Keratinocyte (primary cell): ENCODE measurements at places on chromosomes 16 and 17. TPM values are rescaled to one million over a fixed set of nuclear protein-coding genes. Genes with fewer than 3 reads are reported as not detected.

DNA sequence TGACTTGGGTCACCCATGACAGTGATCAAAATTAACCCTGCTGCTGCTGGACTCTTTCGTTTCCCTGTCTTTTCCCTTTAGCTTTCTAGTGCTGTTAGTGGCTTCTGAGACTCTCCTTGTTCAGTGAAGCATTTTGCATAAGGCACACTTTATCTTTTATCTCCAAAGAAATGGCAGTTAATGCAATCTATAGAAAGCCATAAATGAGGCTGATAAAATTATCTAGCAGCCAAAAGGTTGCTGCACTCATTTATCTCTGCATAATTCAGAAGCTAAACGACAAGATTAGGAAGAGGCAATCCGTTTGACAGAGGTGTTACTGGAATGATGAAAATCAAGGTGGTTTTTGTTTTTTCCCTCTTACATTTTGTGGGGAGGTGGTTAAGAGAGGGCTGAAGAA is 1109.5 kb upstream of the EEF2KMT start:
- no peaks in the 10 kb centered on the region for H3K36me3 ChIP-seq
- no peak overlapping the region for H3K27ac ChIP-seq
- no peaks in the 10 kb centered on the region for H3K27me3 ChIP-seq
- H3K4me3 ChIP-seq, result no peak overlapping the region
- no peaks in the 10 kb centered on the region for H3K4me1 ChIP-seq

DNA sequence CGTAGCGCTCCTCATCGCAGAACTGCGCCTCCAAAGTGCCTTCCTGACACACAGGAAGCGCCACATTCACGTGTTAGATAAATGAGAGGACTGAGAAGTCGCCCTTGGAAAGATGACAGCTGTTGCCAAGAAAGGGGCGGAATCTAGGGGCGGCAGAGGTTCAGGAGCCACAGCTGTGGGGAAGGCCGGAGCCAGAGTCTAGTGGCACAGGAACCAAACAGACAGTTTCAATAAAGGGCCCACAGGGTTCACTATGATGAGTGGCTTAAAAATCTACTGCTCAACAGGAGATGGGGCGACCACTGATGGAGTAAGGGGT is 4.7 kb downstream of the FLCN start:
- DNase-seq, result no peak
- H3K27me3 ChIP-seq, result no peaks in the 10 kb centered on the region
- H3K36me3 ChIP-seq, result peaks cover 18% of the 10 kb centered on the region
- peaks cover 12% of the 10 kb centered on the region for H3K4me1 ChIP-seq
- H3K4me3 ChIP-seq, result no peak overlapping the region

DNA sequence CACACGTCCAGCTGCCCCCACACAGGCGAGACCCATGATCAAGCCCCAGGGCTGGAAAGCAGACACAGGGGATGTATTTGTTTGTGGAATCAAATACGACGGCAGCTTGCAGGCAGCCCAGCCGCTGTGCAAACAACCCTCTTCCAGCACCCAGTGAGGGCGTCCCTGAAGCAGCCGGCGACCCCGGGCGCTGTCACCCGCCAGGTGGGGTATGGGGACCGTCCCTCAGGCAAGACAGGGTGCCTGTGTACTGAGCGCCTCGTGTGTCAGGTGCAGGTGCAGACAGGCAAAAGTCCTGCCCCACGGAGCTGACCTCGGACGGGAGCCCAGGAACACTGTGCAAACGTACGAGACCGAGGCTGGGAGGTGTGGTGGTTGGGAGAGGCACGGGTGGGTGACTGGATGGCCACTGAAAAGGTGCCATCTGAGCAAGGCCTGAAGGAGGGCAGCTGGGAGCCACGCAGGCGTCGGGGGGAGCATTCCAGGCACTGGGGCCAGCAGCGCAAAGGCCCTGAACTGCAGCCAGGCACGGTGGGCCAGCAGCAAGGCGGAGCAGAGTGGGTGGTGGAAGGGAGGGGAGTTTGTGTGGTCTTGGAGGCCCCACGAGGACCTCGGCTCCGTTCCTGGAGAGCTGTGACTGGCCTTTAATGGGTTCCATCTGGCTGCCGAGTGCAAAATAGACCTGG is 48.5 kb downstream of the CBFA2T3 start:
- no peak overlapping the region for H3K27ac ChIP-seq
- H3K27me3 ChIP-seq, result peaks cover 32% of the 10 kb centered on the region
- H3K4me1 ChIP-seq, result peaks cover 13% of the 10 kb centered on the region
- H3K4me3 ChIP-seq, result no peak overlapping the region
- DNase-seq, result no peak

GRCh38 chr17:71363661-71364060 is 757.2 kb upstream of the SOX9 start:
- H3K27me3 ChIP-seq, result no peaks in the 10 kb centered on the region
- DNase-seq, result no peak
- no peak overlapping the region for H3K4me3 ChIP-seq
- no peak overlapping the region for H3K27ac ChIP-seq
- H3K4me1 ChIP-seq, result peaks cover 4% of the 10 kb centered on the region

- no peaks in the 10 kb centered on the region for H3K36me3 ChIP-seq
- peak; percentile 55 for DNase-seq
- no peak overlapping the region for H3K4me3 ChIP-seq
- H3K27ac ChIP-seq, result no peak overlapping the region
- H3K27me3 ChIP-seq, result peaks cover 16% of the 10 kb centered on the region
- peaks cover 7% of the 10 kb centered on the region for H3K4me1 ChIP-seq
These were observed 21.8 kb downstream of the ITGB3 start for GRCh38 chr17:47275245-47275984.

DNA sequence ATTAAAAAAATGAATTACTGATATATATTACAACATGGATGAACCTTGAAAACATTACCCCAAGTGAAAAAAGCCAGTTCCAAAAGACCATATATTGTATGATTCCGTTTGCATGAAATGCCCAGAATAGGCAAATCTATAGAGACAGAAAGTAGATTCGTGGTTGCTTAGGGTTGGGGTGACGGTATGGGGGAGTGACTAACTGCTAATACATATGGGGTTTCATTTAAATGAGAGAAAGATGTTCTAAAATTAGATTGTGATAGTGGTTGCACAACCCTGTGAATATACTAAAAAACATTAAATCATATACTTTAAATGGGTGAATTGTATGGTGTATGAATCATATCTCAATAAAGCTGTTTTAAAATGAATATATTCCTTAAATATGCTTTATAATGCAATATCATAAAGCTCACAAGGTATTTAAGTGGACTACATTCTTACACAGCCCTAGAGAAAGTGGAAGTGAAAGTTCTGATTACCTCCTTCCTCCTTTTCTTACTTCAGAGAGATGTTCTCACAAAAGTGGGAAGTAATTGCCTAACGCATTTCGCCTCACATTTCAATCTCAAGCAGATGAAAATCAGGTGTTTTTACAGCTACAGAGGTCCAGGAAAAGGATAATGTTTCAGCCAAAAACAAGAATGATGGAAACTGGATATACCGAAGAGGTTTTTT is 142.7 kb upstream of the GNAO1 start:
- no peaks in the 10 kb centered on the region for H3K4me1 ChIP-seq
- no peaks in the 10 kb centered on the region for H3K36me3 ChIP-seq
- no peaks in the 10 kb centered on the region for H3K27me3 ChIP-seq
- no peak overlapping the region for H3K27ac ChIP-seq
- DNase-seq, result no peak
- no peak overlapping the region for H3K4me3 ChIP-seq

DNA sequence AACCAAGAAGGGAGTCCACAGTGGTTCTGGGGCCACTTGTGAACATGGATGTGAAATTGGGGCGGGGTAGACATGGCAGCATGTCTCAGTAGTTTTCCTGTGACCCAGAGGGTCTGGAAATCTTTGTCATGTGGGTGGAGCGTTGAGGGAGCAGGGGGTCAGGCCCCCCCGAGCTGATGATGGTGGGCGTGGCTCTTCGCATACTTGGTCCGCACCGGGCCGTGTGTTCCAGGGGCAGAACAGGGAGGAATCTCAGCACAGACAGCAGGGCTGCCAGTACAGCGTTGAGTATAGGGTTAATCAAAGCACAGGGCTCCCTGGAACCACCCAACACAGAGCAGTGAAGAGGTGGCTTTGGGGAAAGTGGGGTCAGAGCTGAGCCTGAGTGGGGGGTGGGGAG is 267.5 kb downstream of the SEC14L1 start:
- no peak for DNase-seq
- peaks cover 59% of the 10 kb centered on the region for H3K4me1 ChIP-seq
- no peaks in the 10 kb centered on the region for H3K27me3 ChIP-seq
- H3K36me3 ChIP-seq, result peaks cover 12% of the 10 kb centered on the region

DNA sequence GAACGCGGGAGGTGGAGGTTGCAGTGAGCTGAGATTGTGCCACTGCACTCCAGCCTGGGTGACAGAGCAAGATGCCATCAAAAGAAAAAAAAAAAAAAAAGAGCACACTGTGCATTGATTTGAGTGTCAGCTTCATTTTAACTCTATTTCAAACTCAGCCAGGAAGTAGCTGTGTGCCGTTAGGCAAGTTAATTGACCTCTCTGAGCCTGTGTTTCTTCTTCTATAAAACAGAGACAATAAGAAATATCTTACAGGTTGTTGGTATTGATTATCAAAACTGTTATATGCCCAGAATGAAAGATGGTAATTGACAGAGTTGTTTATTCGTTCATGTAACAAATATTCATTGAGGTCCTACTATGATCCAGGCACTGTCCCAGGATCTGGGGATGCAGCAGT is 83.3 kb downstream of the CMC2 start:
- H3K27me3 ChIP-seq, result no peaks in the 10 kb centered on the region
- no peak for DNase-seq
- no peaks in the 10 kb centered on the region for H3K4me1 ChIP-seq
- H3K4me3 ChIP-seq, result no peak overlapping the region
- no peak overlapping the region for H3K27ac ChIP-seq

GRCh38 chr17:72455562-72455961 is 334.7 kb downstream of the SOX9 start:
- no peak overlapping the region for H3K4me3 ChIP-seq
- peaks cover 2% of the 10 kb centered on the region for H3K36me3 ChIP-seq
- peaks cover 7% of the 10 kb centered on the region for H3K4me1 ChIP-seq
- H3K27ac ChIP-seq, result no peak overlapping the region
- no peak for DNase-seq
- no peaks in the 10 kb centered on the region for H3K27me3 ChIP-seq

GRCh38 chr16:27222249-27223225 is 19.2 kb downstream of the KDM8 start:
- no peak overlapping the region for H3K4me3 ChIP-seq
- H3K27me3 ChIP-seq, result no peaks in the 10 kb centered on the region

DNA sequence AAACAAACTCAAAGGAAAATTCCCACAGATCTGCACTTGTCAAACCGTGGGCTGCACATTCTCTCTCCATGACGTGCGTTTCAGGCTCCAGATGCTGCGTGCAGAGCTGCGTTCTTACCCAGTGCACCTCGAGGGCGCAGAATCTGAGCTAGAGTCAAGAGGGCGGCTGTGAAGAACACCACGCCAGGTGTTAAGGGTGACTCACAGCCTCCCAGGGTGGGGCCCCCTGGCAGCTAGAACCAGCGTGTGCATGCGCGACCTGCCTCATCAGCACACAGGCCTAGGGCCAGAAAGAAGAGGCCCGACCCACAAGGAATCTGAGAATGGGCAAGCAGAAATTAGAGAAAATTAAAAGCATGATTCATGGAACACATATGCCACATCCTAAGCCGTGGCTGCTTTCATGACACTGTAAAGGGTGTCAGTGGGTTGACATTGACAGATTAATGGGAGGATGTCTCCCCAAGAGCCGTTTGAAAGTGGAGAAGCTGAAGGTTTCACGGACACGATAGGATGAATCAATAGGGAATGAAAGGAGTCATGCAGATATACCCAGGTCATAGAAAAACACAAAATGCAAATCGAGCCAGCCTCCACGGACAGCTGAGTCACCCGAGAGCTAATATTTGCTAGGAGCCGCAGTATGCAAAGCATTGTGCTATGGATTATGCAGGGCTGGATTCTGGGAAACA is 29.0 kb downstream of the MARCHF10 start:
- H3K36me3 ChIP-seq, result no peaks in the 10 kb centered on the region
- peak overlapping the region; percentile 92 for H3K27ac ChIP-seq
- H3K4me3 ChIP-seq, result no peak overlapping the region

DNA sequence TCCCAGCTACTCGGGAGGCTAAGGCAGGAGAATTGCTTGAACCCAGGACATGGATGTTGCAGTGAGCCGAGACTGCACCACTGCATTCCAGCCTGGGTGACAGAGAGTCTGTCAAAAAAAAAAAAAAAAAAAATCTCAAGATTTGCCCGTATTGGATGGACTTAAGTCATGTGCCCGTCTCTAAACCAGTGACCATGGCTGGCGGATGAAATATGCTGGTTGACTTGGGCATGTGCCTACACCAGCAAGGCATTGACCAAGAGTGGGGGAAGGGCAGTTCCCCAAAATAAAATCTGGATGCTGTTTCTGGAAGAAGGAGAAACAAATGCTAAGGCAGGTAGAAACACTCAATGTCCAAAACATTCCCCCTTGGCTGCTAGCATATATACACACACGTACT is 21.5 kb upstream of the COL1A1 start:
- H3K4me3 ChIP-seq, result no peak overlapping the region
- peaks cover 31% of the 10 kb centered on the region for H3K4me1 ChIP-seq
- no peak for DNase-seq
- no peaks in the 10 kb centered on the region for H3K36me3 ChIP-seq
- H3K27ac ChIP-seq, result no peak overlapping the region

GRCh38 chr16:5034167-5034523 is 410 bp upstream of the NAGPA start:
- DNase-seq, result no peak
- H3K36me3 ChIP-seq, result no peaks in the 10 kb centered on the region
- peaks cover 21% of the 10 kb centered on the region for H3K4me1 ChIP-seq
- H3K27ac ChIP-seq, result peak overlapping the region; percentile 62
- H3K4me3 ChIP-seq, result peak overlapping the region; percentile 87
- no peaks in the 10 kb centered on the region for H3K27me3 ChIP-seq

- no peaks in the 10 kb centered on the region for H3K36me3 ChIP-seq
- no peak overlapping the region for H3K27ac ChIP-seq
- no peak overlapping the region for H3K4me3 ChIP-seq
These were observed 59.5 kb downstream of the USP22 start for GRCh38 chr17:20983359-20983637.

Gene IL34
- 0.08 to 0.42 TPM (median 0.14 TPM) in 3 replicates for polyA plus RNA-seq

Gene TMEM100
- polyA plus RNA-seq, result 0.16 to 0.21 TPM (median 0.18 TPM) in 3 replicates

Gene BHLHA9
- polyA plus RNA-seq, result not detected in 3 replicates

Gene LDHD
- 0.34 to 0.62 TPM (median 0.52 TPM) in 3 replicates for polyA plus RNA-seq
